ENCODE measurements at places on chromosomes 5 and 9. TPM values are rescaled to one million over a fixed set of nuclear protein-coding genes. Genes with fewer than 3 reads are reported as not detected.

The PAEP gene
- total RNA-seq, result not detected

The CYLC2 gene
- total RNA-seq, result not detected

The AK6 gene
- 52.9 TPM for total RNA-seq

The SLC45A2 gene
- total RNA-seq, result not detected

The OBP2B gene
- not detected for total RNA-seq
